ENCODE measurements at places on chromosomes 2 and 18.

GRCh38 chr18:7617738-7618422 lies 50.8 kb downstream of the PTPRM start:
- peak; percentile 99 for DNase-seq

DNA sequence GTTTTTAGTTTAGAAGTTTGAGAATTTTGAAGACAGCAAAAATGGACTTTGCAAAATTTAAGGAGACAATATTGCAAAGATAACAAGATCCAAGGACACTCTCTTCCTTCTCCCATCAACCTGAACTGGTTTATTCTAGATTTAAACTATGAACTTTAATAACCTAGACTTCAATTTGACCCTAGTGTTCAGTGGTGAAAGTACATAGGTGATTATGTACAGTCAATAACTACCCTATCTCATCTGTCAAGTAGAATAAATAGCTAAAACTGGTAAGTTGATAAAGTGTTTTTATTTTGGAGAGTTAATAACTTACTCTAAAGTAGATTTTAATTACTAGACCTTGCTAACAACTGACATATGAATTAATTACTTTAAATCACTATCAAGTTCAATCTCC lies 52.9 kb upstream of the NFE2L2 start:
- DNase-seq, result no peak

GRCh38 chr18:289026-289425 lies 21.2 kb upstream of the THOC1 start:
- DNase-seq, result no peak

GRCh38 chr18:76715012-76715610 lies 107.2 kb upstream of the ZNF236 start:
- no peak for DNase-seq

- no peak for DNase-seq
Observed at GRCh38 chr18:76991021-76991688, 141.4 kb downstream of the MBP start.

- no peak for DNase-seq
Observed at GRCh38 chr2:221461901-221462300, 110.2 kb downstream of the EPHA4 start.

- no peak for DNase-seq
Observed at GRCh38 chr18:78742218-78742745, 237.3 kb upstream of the SALL3 start.

GRCh38 chr2:68203587-68203986 lies 45.9 kb downstream of the PNO1 start:
- DNase-seq, result no peak

GRCh38 chr2:173590276-173590861 lies 235.7 kb downstream of the CDCA7 start:
- peak; percentile 84 for DNase-seq

- DNase-seq, result no peak
Observed at GRCh38 chr2:231429901-231430300, 34.4 kb downstream of the NCL start.

DNA sequence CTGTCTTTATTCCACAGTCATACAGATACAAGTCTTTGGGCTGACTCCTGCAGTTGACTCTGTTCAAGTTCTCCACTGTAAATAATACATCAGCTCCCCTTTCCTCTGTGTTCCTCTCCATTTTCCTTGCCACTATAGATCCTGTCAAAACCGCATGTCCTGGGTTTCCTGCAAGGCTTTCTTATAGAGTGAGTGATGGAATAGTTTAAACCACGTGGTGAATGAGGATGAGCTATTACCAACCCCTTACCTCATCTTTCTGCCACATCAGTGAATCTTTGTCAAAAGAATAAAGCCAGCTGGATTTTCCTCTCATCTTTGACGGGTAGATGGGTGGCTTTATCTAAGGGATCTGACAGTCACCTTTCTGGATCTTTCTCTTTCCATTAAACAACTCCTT lies 3.9 kb upstream of the GALNT14 start:
- no peak for DNase-seq

DNA sequence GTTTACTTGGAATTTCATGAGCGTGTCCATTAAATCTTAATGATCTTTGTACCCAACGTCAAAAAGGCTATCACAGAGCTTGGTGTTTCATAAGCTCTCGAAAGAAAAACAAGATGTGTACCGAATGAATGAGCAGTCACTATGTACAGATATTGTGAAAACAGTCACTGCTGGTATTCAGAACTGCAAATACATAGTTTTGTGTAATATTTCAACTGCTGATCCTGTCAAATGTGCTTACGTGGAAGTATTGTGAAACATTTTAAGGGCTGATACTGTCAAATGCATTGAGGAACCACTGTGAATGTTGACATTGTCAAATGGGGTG lies 184.2 kb upstream of the KLHL29 start:
- no peak for DNase-seq

DNA sequence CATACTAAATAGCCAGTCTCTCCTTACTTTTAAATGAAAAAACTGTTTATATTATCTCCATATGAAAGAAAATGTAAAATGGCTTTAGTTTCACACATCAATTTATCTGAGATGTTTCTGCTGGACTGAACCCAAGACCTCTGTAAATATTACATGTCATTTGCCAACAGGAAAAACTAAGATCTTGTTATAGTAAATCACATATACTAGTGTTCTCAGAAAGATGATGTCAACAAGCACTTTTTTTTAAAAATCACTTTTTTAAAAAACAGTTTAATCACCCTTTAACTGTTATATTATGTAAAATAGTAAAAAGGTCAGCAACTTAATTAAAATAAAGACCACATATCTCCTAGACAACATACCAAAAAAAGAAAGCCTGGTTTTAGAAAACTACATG lies 46.3 kb downstream of the PTPN2 start:
- peak; percentile 44 for DNase-seq

- DNase-seq, result no peak
Observed at GRCh38 chr18:8834881-8835280, 129.5 kb downstream of the MTCL1 start.

DNA sequence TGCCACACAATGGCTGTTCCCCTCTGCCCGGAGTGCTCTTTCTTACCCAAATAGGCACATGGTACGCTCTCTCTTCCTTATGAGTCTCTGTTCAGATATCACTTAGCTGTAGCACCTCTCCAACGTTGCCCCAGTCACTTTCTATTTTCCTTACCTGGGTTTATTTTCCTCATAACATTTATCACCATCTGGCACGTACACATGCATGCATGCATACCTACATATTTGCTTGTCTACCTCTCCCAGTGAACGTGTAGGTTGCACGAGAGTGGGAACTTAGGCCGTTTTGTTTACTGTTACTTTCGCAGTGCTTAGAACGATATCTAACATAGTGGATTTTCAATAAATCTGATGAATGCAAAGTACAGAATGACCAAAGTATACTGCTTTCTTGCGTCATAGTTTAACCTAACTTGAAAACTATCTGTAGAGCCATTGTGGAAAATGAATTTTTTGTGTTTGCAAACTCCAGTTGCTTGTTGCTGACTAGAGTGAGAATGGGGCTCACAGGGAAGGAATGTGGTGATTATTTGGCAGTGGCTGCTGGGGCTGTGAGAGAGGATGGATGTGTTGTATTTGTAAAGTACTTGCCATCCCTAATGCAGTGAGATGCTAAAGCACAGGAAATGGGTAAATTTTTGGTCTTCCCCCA lies 47.1 kb downstream of the ACSL3 start:
- DNase-seq, result peak; percentile 47

GRCh38 chr2:221529943-221530652 lies 42.0 kb downstream of the EPHA4 start:
- DNase-seq, result peak; percentile 79

GRCh38 chr18:38619129-38619528 lies 1053.5 kb upstream of the CELF4 start:
- DNase-seq, result no peak

DNA sequence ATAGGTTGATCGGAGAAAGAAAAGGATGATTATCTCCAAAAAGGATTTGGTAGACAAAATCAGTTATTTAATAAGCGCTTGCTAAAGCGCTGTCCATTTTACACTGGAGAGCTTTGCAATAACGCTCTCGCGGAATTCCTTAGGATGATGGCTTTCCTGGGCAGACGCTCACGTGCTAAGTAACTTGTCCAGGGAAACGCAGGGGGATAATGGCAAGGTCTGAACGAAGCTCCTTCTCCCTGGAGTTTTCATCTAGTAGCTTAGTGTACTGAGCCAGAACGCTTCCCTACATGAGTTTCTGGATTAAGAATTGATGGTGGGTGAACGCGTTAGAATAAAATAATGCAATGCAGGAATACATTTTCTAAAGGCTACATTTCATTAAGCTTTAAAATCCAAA lies 739.5 kb upstream of the SALL3 start:
- DNase-seq, result no peak

GRCh38 chr2:179455172-179455524 lies 190.5 kb upstream of the SESTD1 start:
- no peak for DNase-seq

DNA sequence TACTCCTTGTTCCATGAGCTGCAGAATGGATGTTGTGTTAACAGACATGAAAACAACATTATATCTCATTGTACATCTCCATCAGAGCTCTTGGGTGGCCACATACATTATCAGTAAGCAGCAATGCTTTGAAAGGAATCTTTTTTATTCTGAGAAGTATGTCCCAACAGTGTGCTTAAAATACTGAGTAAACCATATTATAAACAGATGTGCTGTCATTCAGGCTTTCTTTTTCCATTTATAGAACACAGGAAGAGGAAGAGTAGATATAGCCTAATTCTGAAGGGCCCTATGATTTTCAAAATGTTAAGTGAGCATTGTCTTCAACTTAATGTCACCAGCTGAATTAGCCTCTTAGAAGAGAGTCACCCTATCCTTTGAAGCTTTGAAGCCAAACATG lies 44.3 kb upstream of the CABYR start:
- peak; percentile 6 for DNase-seq

- DNase-seq, result no peak
Observed at GRCh38 chr18:8208716-8209115, 400.5 kb upstream of the RAB12 start.

DNA sequence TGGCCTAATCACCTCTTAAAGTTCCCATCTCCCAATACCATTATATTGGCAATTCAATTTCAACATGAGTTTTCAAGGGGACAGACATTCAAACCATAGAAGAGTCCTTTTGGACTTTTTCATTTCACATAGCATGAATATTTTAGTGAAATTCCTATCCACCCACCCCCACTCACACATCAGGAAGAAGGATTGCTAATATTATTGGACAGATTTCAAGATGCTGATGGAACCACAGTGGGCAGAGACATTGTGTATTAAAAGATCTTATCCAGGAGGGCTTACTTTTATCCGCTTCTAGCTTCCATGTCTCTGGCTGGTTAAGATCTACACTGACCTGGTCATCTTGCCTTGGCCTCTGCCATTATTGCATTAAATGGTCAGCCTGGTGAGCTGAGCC lies 297.4 kb upstream of the ACVR2A start:
- DNase-seq, result no peak

DNA sequence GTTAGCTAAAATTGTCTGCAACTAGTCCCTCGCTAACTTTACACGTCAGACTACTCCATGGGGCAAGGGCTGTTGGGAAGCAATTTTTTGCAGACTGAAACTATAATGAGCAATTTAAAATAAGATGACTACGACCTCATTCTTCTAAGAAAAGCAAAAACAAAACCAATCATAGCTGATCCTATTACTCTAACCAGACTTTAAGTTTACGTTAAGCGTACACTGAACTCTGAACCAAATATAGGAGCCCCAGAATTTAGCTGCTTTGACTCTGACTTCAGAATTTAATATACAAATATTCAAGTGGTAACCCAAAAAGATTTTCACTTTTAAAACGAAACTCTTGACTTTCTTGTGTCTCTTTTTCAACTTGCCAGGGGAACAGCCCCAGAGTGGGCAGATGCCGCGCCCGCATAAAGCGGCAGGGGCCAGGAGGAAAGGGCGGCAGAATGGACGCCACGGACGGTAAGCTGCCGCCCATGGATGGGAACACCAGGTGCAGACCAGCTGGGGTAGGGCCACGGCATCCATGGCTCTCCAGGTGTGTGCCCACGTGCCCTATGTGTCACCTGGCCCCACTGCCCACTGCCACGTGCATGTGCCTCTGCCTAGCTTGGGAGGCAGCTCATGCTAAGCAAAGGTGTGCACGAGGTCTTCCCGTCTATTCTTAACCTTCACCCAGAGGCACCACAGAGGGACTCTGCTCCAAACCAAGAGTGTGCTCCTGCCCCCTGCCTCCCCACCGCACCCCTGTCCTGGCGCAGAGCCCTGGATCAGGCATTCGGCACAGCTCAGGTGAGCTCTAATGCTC lies 217.6 kb downstream of the HDAC4 start:
- no peak for DNase-seq

DNA sequence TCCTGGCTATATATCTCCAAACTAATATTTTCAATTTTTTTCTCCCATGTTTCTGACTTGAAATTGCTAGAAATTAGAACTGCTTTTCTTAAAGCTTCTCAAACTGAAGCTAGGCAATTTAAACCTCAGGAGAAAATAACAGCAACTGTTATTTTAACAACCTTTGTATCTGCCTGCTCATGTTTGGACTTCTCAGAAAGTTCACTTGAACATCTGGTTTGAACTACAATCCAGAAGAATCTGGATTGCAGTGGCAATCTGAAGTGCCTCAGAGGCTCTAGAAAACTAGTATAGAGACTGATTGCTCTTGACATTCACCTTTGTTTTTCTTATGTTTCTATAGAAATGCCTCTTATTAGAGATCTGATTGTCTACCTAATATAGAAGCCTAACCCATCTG lies 64.1 kb downstream of the STAT4 start:
- no peak for DNase-seq

DNA sequence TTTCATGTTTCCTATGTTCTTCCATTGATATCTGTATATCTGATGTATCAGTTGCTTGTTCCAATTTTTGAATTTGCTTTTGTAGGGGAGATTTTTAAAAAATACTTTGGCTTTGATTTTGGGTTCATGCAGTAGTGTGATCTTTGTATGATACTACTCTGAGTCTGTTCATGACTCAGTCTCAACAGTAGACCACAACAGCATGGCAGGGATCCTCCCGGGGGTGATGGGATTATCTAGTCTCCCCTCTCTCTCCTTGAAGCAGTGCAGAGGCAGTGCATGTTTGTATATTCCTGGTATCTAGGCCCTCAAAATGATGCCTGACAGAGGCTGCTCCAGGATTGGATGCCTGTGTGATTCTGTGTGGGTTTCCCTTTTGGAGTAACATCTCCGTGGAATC lies 55.3 kb downstream of the G6PC2 start:
- no peak for DNase-seq

- DNase-seq, result no peak
Observed at GRCh38 chr2:120699292-120699691, 36.4 kb upstream of the GLI2 start.

- DNase-seq, result no peak
Observed at GRCh38 chr2:69966496-69966895, 5.1 kb upstream of the ASPRV1 start.

DNA sequence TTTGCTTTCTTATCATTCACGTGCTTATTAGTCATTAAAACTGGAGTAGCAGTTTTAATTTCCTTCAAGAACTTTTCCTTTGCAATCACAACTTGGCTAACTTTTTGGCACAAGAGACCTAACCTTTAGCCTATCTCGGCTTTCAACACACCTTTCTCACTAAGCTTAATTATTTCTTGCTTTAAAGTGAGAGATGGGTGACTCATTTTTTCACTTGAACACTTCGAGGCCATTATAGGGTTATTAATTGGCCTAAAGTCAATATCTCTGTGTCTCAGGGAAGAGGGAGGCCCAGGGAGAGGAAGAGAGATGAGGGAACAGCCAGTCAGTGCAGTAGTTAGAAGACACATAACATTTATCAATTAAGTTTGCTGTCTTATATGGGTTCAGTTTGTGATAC lies 289.8 kb downstream of the RBM43 start:
- DNase-seq, result no peak

GRCh38 chr2:45009928-45010701 lies 863 bp upstream of the SIX2 start:
- no peak for DNase-seq

- DNase-seq, result no peak
Observed at GRCh38 chr18:74963820-74964446, 245.0 kb downstream of the PTGR3 start.
